ENCODE measurements at places on chromosomes 13 and 19. TPM values are rescaled to one million over a fixed set of nuclear protein-coding genes. Genes with fewer than 3 reads are reported as not detected.

GRCh38 chr19:38015761-38016160, 108.8 kb downstream of the SIPA1L3 start:
- no peak for DNase-seq

GRCh38 chr13:43014162-43014561, 9.2 kb upstream of the DNAJC15 start:
- no peak for DNase-seq

- no peak for DNase-seq
These were observed 24.0 kb upstream of the KATNAL1 start for GRCh38 chr13:30331331-30331771.

DNA sequence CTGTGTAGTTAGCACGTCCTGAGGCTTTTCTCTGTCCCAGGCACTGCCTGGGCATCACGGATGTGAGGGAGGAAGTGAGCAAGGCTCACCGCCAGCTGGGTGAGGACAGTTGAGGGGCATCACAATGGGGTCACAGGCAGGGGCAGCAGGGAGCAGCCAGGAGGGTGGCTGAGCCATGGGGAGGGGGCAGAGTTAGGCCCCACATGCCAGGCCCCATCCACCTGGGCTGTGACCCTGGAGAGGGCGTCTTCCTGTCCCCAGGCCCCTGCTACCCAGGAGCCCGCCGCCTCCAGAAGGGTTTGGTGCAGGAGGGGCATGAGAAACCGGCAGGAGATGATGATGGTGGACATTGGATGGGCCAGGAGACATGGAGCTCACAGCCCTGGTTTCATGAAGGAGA, 56.8 kb upstream of the F7 start:
- no peak for DNase-seq

GRCh38 chr13:62598708-62599107, 1183.1 kb upstream of the PCDH20 start:
- no peak for DNase-seq

GRCh38 chr13:33263484-33263883, 22.1 kb downstream of the STARD13 start:
- DNase-seq: no peak

DNA sequence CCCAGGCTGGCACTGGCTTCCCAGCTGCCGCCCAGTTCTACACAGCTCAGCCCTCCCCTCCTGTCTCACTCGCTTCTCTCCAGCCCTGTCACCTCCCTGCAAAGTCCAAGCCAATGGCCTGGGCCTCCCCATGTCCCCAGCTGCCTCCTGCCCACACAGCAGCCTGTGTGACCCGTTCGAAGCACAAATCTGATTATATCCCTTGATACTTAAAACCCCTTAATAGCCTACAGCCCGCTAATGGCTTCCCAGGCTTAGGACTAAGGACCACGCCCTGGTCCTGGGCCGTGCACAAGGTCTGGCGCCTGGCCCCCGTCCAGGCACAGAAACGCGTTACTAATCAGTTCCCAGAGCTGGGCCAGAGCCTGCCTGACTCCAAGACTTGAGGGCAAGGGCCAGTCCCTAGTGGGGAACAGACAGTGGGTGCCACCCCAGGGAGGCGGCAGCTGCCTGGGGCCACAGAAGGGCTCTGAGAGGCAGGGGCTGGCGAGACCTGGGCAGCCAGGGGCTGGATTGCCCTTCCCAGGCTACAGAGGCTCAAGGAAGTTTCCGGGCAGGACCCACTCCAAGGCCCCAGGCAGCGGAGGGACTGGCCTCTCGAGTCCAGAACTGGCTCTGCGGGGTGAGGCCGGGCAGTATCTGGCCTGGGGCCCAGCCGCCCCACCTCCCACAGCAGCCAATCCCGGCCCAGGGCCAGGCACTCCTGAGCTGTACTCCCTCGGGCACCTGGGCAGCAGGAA, 10.4 kb downstream of the XAB2 start:
- DNase-seq: no peak

- no peak for DNase-seq
These were observed 38.7 kb downstream of the ELF1 start for GRCh38 chr13:40980461-40980860.

- DNase-seq: no peak
These were observed 214.3 kb downstream of the FOXO1 start for GRCh38 chr13:40452038-40452666.

GRCh38 chr19:8148088-8148409, 1.3 kb downstream of the FBN3 start:
- no peak for DNase-seq

GRCh38 chr13:88601949-88602348, 930.8 kb downstream of the SLITRK5 start:
- no peak for DNase-seq

GRCh38 chr13:96871469-96871868, 122.8 kb downstream of the OXGR1 start:
- DNase-seq: no peak

- DNase-seq: no peak
These were observed 11.5 kb downstream of the CCDC124 start for GRCh38 chr19:17944301-17944700.

DNA sequence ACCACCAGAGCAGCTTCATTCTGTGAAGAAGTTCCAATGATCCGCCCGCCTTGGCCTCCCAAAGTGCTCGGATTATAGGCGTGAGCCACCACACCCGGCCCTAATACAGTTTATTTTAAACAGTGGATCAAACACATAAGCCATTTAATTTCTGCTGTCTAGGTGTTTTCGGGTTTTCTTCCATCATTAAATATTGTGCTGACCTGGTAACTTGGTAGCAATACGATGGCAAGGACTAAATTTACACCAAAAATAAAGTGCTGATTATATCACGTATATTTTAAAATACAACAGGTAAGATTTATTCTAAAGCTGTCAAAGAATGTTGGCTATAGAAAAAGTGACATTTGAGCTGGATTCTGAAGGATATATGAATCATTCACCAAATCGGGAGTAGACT, 1.3 kb downstream of the MED4 start:
- DNase-seq: no peak

- DNase-seq: peak; percentile 92
These were observed 845 bp downstream of the SPRY2 start for GRCh38 chr13:80339912-80340650.

DNA sequence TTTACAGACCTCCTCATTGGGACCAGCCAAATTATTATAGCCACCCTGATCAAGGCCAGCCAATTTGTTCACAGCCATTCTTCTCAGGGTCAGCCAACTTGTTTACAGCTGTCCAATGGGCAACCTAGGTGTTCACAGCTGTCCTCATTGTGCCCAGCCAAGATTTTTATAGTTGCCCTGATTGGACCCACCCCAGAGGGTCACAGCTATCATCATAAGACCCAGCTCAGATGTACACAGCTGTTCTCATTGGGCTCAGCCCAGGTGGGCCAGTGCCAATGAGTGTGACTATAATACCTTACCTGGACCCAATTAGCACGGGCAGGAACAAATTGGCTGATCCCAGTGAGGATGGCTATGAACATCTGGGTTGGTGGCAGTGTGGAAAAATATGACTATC, 1151.8 kb downstream of the UQCRFS1 start:
- DNase-seq: no peak

The NMRK2 gene
- polyA plus RNA-seq: not detected

The MTMR6 gene
- polyA plus RNA-seq: 17.6 TPM

The KLHL26 gene
- polyA plus RNA-seq: 4.3 TPM

The IFNL1 gene
- polyA plus RNA-seq: not detected

The KLK1 gene
- 0.29 TPM for polyA plus RNA-seq

The TTC9B gene
- polyA plus RNA-seq: 0.11 TPM

The LRRC25 gene
- 1.9 TPM for polyA plus RNA-seq

The C1QTNF9B gene
- polyA plus RNA-seq: 1.3 TPM

The FCAR gene
- polyA plus RNA-seq: 0.89 TPM

The PDX1 gene
- polyA plus RNA-seq: not detected

Data from left lung (tissue), 14 donors.